NCI-H1048 (cell line): ENCODE measurements at places on chromosomes 7 and 10.

DNA sequence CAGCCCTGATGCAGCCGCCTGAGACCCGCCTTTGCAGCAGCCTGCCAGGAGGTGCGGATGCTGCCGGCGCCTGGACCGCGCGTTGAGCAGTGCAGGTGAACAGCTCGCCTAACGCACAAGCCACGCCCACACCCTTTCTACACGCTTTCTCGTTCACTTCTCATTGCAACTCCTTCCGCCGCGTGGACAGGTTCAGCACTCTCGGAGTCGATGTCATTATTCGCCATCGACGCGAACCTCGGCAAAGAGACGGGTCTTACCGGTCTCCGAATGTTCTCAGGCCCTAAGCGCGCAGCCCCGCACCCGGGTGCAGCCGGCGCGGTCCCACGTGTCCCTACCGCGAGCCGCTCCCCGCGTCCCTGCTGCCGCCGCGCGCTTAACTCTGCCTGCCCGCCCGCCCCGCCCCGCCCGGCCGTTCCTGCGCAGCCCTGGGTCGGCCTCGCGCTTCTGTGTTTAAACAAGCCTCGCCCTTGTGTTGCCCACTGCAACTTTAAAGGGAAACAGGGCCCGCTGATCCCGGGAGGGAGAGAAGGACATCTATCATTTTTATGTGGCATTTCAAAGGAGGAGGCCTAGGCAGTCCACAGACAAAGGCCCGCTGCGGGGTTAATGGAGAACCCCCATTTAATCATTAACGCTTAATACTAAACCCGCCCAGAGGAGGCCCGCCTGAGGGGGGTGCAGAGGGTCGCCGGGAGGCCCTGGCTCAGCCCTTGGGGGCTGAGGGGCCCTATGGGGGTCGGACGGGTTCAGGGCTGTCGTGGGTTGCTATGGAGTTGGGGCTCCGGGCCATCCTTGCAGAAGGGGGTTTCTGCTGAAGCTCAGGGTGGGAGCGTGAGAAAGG lies 128.5 kb downstream of the WDR11 start:
- peak; percentile 50 for DNase-seq

DNA sequence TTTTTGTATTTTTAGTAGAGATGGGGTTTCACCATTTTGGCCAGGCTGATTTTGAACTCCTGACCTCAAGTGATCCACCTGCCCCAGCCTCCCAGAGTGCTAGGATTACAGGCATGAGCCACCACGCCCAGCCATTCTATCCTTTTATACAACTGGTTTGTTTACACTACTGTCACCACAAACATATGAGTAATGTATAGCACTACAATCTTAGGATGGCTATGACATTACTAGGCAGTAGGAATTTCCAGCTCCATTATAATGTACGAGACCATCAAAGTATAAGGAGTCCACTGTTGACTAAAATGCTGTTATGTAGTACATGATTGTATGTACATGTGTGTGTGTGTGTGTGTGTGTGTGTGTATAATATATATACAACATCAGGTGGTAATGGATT lies 1126.1 kb upstream of the LRRN3 start:
- no peak for DNase-seq

DNA sequence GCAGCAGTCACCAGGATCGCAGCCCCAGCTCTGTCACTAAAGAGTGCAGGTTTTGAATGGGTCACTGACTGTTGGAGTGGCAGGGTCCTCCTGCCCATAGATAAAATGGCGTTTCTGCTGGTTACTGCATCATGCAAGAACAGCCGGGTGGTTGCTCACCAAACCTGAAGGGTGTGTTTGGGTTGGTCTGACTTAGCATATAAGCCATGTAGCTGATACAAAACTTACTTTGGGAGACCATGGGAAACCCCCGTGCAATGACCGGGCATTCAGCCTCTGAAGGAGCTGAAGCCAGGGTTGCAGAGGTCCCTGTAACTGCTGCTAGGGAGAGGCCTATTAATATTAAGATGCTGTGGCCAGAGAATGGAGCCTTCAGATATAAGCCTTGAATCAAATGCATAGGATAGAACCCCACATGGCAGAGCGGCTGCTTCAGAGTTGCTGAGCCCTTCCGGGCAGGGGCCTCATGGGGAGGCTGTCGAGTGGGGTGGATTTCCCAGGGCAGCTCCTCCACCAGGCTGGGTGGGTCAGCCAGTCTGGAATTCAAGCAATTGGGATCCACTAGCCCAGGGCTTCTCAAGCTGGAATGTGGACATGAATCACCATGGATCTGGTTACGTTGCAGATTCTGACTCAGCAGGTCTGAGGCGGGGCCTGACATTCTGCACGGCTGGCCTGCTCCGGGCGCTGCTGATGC lies 70.9 kb upstream of the CTBP2 start:
- no peak for DNase-seq

DNA sequence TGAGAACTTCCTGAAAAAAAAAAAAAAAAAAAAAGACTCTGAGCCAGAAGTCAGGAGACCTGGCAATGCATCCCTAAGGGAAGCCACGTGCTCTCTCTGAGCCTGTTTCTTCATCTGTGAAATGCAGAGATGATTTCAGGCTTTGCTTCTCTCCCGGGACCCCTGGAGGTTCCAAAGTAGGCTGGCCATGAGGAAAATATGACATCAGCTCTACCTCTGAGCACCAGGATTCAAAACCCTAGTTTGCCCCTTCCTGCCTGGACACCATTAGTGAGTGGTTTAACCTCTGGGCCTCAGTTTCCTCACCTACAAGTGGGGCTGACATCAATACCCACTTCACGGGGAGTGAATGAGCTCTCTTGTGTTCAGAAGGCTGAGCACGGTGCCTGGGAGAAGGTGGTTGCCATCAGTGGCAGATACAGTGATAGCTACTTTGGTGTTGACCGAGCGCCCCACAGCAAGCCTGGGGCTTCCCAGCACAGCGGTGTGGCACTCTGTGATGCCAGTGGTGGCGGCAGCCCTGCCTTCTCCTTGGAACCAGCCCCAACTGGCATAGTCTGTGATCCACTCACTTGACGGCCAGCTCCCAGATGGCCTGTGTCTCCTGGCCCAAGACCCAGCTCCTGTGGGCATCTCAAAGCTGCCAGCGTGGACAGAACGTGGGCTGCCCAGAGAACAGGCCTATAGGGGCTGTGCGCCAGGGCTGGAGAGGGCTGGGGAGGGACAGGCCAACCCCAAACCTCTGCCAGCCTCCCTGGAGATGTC lies 153.1 kb upstream of the UNC5B start:
- no peak for DNase-seq

DNA sequence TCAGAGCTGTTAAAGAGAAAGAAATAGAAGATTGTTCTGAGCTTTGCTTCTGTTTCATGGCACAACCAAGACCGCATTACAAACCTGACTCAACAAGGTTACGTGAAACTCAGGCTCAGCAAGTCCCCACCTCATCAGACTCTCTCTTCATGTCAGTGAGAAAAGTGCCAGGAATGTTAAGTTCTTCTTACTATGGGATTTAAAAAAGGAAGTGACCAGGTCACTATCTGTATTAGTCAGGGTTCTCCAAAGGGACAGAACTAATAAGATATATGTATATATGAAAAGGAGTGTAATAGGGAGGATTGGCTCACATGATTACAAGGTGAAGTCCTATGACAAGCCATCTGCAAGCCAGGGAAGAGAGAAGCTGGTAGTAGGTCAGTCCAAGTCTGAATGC lies 25.4 kb upstream of the PAPSS2 start:
- no peak for DNase-seq

DNA sequence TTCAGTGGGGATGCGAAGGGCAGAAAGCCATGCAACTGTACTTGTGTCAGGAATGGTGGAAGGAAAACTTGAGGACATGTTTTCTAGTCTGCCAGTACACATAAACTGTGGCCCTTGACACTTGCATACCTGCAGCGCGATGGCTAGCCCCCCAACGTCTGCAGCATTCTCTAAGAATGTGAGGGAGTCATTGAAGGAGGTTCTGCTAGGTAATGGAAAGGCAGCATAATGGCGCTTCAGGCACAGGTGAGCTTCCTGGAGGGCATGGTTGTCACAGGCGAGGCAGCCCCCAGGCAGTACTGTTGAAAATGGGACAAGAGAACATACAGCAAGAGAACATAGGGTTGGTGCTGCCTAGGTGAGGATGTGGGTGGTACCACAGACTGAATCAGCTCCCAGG lies 3.5 kb downstream of the LLCFC1 start:
- no peak for DNase-seq

GRCh38 chr10:71846816-71847215 lies 4.2 kb downstream of the PSAP start:
- no peak for DNase-seq

- DNase-seq: no peak
Measured at GRCh38 chr7:47587351-47587750, 5.4 kb upstream of the TNS3 start.

DNA sequence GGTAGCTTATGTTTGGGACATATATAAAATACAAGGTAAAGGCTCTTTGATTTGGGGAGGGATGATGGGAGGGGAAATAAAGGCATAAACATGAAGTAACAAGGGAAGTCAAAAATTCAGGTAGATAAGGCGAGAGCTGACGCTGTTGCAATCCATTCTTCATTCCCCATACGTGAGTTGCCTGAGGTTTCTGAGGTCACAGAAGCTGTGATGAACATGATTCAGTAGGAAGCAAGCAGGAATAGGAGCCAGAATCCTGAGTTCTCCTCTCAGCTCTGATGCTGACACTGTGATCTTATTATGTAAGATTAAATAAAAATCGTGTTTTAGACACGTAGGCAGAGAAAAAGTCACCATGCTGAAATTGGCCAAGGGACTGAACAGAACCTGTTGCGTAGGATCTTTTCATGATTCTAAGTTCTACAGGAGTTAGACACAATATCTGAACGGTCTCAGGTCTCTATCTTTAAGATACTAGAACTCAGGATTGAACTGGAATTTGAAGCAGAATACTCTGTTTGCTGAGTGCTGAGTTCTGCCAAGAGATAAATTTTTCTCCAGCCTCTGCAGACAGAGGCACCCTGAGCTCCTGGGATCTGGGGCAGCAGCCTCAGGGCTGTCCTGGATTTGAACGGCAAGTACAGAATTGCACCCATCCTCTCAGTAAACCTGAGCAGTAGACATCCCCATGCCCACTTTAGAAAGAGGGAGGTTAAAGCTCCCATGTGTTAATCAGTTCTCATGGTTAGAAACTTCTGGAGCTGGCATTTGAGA lies 21.0 kb downstream of the KLF6 start:
- no peak for DNase-seq

- DNase-seq: no peak
Measured at GRCh38 chr7:130970696-130971095, 236.7 kb upstream of the KLF14 start.

DNA sequence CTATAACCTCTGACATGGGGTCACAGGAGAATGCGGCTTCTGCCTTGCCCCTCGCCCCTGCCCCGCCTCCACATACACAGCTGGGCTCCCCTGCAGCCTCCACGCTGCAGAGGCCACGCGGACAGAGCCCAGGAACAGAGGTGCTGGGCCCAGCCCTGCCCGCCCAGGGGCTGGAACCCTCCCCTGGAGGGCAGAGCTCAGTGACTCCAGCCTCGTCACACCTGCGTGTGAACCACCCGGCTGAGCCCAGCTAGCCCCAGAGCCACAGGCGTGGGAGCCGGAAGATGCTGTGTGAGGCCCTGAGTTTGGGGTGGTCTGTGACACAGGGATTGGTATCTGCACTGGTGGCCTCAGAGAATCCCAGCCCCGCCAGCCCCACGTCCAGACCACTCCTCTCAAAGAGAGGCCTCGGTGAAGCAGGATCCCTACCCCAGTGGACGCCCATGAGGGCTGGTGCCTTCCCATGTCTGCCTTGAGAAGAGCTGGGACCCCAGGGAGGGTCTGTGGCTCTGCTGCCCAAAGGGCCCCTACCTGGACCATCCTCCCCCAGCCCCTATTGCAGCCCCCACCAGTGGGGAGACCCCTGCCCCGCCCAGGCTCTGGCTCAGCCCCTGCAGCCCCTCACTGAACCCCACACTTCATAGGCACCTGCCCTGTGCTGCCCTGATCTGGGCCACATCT lies 8.1 kb upstream of the ADAP1 start:
- no peak for DNase-seq

DNA sequence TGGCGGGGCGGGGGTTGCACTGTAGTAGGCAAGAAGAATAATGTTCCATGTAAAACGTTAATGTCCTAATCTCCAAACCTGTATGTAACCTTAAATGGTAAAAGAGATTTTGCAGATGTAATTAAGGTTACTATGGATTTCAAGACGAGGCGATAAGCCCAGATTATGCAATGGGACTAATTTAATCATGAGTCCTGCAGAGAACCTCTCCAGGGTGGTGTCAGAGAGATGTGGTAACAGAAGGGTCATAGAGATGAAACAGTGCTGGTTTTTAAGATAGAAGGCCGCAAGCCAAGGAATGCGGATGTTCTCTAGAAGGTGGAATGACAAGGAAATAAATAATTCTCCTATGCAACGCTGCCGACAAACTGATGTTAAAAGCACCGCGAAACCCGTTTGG lies 57.1 kb downstream of the UBE3C start:
- DNase-seq: no peak

DNA sequence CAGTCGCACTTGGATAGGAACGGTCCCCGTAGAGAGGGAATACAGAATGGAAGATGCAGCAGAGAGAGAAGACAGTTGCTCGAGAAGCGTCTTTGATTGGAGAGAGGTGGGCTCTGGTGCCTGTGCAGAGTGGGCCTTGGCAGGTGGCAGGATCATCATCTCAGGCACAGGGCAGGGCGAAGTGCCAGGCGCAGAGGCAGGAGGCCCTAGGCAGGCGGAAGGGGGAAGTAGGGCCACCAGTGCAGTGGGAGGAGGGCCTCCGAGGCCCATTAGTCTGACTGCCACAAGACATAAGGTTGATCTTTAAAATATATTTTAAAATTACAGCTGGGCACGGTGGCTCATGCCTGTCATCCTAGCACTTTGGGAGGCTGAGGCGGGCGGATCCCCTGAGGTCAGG lies 10.1 kb downstream of the CARD11 start:
- DNase-seq: no peak

GRCh38 chr7:47325337-47325736 lies 256.6 kb downstream of the TNS3 start:
- DNase-seq: no peak

DNA sequence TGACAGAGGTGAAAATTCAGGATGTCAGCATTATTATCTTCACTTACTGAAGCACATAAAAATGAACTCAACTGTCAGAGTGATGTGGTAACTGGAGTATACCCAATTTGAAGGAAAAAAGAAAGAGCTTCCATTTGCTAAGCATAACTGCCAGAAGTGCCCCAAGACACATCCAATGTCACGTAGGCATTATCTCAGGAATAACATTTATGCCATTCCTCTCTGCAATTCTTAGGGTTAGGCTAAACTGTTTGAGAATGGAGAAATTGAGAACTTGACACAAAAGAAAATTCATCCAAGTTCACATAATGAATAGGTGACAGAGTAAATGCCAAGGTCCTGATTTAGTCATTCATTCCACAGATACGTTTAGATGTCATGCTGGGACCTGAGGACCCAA lies 148.6 kb downstream of the GRM3 start:
- no peak for DNase-seq

DNA sequence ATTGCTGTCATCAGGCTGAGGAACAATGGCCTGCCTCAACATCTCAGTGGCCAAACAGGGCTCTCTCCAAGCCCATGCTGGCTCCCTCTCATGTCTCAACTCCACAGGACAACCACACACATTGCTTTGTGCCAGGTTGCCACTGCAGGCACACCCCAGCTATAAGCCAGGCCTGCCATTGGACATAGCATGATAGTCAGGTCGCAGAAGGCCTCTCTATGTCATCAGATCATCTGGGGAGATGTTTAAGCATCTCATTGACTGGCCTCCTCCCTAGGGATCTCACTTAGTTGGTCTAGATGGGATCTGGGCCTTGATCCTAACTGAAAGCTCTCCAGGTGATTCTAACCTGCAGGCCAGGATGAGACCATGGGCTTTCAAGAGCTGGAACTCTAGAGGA lies 257.2 kb downstream of the GRID1 start:
- no peak for DNase-seq

GRCh38 chr10:11934262-11934661 lies 108.3 kb downstream of the UPF2 start:
- DNase-seq: no peak

GRCh38 chr10:21183025-21183424 lies 285.9 kb upstream of the NEBL start:
- DNase-seq: no peak
